Stimulated activated naive CD4-positive, alpha-beta T cell (primary cell): ENCODE measurements at places on chromosomes 12 and 14.

DNA sequence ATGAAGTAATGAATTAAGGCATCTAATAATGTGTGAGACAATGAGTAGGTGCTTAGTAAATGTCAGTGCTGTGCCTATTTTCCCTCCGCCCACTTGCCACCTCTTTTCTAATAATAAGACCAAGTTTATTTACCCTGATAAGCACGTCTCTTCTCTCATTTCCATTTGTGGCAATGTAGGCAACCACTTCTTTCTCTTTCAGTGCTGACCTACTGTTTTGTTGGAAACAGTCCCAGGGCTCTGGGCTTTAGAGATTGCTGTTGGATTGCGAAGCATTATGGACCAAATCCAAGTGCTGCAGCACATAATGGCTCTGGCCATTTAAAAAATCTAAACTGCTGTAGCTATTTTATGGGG, 141.3 kb upstream of the PLEKHG7 start:
- DNase-seq = no peak

GRCh38 chr14:71489742-71490141, 442.5 kb upstream of the RGS6 start:
- no peak for DNase-seq

DNA sequence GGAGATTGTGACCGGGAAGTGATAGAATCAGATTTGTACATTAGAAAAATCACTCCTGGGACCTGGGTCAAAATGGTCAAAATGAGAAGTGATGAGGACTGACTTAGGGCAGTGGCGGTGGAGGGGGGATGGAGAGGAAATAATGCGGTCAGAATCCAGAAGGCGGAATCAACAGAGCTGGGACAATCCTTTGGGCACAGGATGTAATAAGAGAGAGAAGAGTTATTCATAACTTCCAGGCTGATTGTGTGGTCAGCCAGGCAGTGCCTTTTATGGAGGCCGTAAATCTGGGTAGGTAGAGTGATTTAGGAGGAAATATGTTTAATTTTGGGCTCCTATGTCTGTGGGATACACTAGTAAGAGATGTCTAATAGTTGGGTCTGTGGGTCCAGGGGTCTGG, 21.6 kb downstream of the FBXL14 start:
- no peak for DNase-seq

GRCh38 chr12:98173773-98174427, 341.5 kb upstream of the TMPO start:
- DNase-seq = no peak

DNA sequence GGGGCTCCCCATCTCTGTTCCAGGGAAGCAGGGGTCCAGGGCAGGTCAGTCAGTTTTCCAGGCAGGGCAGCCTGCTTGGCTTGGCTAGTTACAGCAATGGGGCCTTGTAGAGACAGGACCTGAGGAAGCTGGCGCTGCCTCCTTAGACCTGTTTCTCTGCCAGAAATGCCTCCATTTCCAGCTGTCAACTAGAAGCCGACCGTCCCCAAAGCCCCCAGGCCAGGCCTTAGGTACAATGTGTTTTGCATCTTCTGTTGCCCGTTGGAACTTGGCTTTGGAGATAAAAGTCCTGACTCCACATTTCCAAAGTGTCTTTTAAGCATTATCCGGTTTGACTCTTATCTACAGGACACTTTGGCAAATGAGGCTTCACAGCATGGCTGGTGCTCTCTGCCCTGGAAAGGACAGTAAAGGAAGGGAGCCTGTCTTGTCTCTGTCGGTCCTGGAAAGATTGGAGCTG, 42.6 kb downstream of the KRT80 start:
- no peak for DNase-seq

DNA sequence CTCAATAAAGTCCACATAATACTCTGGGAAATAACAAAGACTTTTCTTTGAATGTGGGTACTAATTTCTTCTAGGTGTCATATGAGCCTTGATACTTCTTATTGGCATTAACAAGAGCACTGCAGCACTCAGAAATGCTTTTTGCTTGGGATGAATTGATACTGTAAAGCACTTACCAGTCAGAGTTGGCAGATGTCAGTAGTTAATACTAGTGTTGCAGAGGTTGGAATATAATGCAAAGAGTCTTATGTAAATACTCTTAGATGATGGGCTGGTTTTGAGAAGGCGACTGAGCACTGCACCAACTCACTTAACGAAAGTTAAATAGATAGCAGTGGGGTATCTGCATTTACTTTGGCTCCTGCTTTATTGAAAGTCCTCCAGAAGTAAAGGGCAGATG, 25.6 kb upstream of the MBIP start:
- no peak for DNase-seq

GRCh38 chr14:60233251-60233650, 15.8 kb upstream of the PPM1A start:
- DNase-seq = no peak

- no peak for DNase-seq
These were observed 527.2 kb downstream of the FLRT2 start for GRCh38 chr14:86057018-86057667.

GRCh38 chr14:34354556-34354955, 107.5 kb downstream of the SPTSSA start:
- no peak for DNase-seq

GRCh38 chr12:20000229-20000849, 368.0 kb upstream of the PDE3A start:
- no peak for DNase-seq

- no peak for DNase-seq
These were observed 11.3 kb downstream of the SYNE3 start for GRCh38 chr14:95505030-95505589.

DNA sequence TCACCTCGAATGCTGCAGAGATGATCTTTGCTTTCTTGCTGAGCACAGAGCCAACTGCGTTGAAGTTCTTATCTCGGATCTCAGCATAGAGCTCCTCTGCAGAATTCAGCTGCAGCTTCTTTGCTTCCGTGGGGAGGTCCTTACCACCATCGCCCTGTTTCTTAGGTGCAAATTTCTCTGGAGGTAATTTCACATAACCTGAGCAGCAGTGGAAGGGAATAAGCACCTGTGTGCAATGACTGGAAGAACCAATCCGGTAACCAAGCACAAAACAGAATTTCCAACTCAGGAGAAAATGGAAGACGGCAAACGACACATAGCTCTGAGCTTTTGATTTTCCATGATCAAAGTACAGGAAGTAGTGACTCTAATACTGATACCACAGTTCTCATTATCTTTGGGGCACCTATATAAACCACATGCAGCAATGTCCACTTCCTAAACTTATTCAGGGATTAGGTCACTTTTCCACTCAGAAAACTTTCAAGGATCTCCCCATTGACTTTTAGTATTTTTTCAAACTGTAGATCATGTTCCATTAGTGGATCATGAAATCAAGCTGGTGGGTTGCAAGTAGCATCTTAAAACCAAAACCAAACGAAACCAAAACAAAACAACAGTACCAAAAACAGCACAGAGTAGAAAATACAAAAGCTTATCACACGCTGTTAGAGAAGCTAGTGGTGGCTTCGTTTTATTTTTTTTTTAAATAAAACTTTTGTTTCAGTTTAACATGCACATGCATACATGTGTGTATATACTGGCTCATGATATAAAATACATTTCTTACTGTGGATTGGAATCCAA, 18.9 kb upstream of the DIABLO start:
- DNase-seq = no peak

DNA sequence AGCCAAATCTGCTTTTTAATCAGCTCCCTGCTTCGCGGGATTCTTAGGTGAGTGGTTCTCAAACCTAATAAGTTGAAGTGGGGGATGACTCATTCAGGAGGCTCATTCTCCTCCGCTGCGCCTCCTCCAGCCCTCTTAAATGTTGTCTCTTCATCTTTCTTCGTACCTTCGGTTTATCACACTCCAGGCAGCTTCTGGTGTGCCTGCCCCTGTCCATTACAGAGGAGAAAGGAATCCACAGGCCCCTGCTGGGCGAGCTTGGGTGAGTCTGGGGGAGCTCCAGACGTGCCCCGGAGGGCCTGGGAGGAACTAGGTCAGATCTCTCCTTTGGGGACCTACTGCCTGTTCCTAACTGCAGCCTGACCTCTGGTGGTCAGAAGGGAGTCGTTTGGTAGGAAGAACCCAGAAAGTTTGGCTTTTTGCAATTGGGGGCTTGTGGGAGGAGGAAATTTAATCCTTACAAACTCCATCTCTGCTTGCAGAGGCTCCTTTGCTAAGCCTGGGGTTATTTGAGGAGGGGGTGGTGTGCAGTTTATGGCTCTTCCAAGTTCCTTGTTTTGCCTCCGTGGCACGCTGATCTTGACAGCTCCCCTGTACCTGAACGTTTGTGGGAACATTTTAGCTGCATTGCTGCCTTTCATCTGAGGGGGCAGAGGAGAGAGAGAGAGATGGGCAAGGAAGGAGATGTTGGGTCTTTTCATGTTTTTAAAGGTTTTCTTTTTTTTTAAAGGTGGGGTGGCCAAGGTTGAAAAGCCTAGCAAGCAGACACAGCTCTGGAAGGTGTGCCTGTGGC, 84.1 kb upstream of the GNG2 start:
- no peak for DNase-seq

DNA sequence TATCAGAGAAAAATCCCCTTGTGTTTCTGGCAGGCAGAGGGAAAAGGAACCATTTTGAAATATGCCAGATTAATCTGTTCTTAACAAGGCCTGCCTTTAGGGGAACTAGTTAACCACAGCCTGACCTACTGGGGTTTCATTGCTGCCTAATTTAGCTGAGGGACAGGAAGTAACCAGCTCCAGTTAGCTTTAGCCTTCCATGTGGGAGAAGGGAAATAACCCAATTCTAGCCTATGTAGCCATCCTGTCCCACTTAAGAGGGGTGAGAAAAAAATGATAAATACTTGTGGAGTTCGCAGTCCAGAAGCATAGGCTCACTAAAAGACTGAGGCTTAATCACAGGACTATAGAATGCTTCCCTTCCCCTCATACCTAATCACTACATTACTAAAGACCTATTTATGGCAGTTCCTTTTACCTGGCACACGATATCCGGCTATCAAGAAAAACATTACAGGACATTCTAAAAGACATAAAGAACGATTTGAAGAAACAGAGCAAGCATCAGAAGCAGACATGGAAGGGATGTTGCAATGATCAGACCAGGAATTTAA, 22.8 kb downstream of the COX8C start:
- DNase-seq = no peak

GRCh38 chr14:38788060-38788459, 315.0 kb downstream of the SEC23A start:
- no peak for DNase-seq

DNA sequence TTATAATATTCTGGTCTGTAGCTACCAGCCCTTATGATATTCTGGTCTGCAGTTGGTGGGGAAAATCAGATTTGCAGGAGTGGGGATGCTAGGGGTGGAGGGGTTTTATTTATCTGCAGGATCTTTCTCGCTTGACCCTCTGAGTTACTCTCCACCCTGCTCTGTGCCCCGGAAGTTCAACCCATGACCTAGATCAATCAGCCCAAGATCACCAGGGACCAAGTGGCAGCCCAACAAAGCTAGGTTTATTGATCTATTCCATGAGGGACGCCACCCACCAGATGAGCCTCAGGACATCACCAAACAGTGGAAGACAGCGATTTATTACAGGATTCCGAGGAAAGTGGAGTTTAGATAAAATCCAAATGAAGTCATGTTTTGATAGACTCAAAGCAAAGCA, 25.8 kb upstream of the C12orf76 start:
- no peak for DNase-seq

DNA sequence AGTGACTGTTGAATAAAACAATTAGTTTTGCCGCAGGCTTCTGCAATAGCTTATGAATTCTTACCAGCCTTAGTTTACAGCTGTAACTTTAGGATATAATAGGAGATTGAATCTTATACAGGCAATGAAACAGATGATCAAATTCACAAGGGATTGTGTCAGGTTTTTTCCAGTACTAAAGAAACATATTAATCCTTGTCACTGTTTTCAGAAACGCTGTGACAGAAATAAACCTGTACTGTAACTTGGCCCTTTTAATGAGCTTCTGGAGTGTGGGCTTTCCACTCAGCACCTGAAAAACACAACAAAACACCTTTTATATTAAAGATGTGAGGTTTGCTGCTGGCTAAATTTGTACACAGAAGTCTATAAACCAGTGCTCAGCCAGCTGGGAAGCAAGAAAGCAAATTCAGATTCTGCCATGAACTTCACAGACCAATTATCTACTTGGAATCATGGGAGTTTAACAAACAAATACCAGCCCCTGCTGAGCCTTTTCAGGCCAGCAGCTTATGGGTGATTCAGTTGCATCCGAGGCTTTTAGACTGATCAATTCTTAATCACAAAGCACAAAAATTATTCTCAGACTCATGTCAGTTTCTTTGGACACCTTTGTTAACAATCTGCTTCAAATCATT, 109.5 kb downstream of the FOXG1 start:
- DNase-seq = no peak

GRCh38 chr12:70919597-70920035, 922 bp downstream of the PTPRR start:
- no peak for DNase-seq
